AG08395 (cell line): ENCODE measurements at places on chromosomes 5 and 9.

GRCh38 chr5:4013106-4013898, 417.7 kb downstream of the IRX1 start:
- DNase-seq, result no peak

GRCh38 chr9:11190719-11191118, 577.9 kb upstream of the PTPRD start:
- DNase-seq, result no peak

- DNase-seq, result no peak
Measured at GRCh38 chr5:154607746-154608145, 129.7 kb upstream of the HAND1 start.

DNA sequence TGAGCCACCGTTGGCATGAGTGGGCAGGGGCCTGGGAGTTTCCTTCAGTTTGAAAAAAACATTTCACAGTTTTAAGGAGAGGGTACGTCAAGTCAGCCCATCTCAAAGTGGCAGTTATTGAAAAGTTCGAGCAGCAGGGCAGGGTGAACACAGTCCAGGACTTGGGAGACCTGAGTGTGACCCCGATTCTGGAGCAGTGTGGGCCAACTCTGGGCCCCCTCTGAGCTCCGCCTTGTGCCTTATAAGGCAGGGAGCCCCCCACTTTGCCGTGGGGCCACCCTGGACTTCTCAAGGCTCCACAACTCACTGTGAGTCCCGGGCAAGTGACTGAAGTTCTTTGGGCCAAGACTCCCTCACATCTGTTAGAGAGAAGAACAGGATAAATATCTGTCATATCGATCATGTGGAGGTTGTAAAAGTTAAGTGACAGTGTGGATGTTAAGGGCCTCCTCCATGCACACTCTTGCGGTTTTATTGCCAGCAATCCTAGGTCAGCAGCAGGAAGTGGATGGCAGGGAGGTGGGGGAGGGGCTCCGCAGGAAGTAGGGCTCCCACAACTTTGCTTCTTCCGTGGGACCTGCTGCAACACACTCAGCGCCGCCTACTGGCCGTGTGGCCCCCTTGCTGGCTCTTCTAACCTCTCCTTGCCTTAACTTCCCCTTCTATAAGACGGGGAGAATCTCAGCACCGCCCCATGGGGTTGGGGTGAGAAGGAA, 38.4 kb downstream of the HRH2 start:
- no peak for DNase-seq

GRCh38 chr5:34652466-34652865, 3.7 kb upstream of the RAI14 start:
- DNase-seq, result no peak
